ENCODE measurements at places on chromosomes 4 and X. TPM values are rescaled to one million over a fixed set of nuclear protein-coding genes. Genes with fewer than 3 reads are reported as not detected.
A peak's percentile ranks its signal among the peaks of the same experiment; 100 is the strongest.

GRCh38 chr4:20288047-20288650 lies 36.4 kb downstream of the SLIT2 start:
- no peak for DNase-seq

DNA sequence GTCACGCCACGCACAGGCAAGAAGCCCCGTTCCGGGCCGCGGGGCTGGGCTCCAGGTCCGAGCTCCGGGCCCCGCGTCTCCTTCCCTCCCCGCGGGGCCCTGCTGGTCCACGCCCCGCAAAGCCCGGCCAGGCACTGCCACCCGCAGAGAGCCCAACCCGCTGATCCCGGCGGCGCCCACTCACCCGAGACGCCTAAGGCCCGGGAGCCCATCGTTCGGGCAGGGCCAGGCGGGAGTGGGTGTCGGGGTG lies 870 bp downstream of the PDZD4 start:
- DNase-seq: no peak

SLC4A4 gene
- 248 TPM for total RNA-seq

DNA sequence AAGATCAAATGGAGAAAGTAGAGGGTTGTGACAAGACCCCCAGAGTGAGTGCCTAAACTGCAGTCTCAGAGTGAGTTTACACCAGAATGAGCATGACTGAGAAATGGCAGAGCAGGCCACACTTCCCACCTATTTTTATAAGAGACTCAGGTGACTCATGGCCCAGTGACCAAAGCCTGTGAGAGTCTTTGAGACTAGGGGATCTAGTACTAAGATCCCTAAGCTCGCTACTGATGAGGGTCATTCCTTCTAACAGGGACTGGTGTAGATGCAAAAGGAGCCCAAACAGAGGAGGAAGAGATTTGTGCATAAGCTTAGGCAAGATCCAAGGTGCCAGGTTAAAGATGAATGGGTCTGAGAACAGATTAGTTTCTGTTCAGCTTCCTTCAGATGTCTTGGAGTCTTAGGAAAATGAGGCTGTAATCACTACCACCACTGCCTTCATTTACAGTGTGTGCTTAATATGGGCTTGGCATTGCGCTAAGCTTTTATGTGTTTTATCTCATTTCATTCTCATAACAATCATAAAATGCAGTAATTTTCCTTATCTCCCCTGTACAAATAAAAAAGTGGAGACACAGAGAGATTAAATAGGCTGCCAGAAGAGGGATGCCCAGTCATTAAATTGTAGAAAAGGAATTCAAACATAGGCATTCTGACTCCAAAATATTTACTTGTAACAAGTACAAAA lies 62.8 kb downstream of the RWDD4 start:
- peak; percentile 23 for DNase-seq

LRAT gene
- 3.2 TPM for total RNA-seq

SOX3 gene
- total RNA-seq: not detected

- no peak for DNase-seq
These were observed 92.0 kb downstream of the SNCA start for GRCh38 chr4:89744914-89745313.

- DNase-seq: no peak
These were observed 68.5 kb downstream of the ATP10D start for GRCh38 chr4:47553329-47554125.

DNA sequence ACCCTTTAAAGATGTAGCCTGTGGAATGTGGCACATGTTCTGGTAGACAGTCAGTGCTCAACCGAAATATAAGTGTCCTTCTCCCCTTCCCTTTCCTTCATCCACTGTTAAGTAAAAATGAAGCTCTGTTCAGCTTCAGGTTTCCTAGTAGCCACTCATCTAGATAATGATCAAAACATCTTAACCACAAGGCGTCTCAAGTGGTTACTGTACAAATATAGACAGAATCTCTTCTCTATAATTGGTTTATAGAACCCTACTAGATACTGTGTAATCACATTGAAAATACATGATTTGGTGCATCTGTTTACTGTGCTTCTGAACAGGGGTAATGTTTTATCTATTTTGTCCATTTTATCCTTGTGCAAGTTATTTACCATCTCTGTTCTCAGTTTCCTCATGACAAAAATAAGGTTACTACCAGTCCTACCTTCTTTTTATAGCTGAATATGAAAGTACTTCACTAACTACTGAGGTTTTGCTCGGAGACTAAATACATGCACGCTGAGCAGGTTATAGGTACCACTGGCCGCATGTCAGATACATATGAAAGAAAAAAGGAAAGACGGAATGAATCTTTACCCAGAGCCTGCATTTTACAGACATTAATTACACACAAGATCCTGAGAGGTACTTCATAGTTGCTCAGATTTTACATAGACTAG lies 20.3 kb upstream of the SLC25A4 start:
- no peak for DNase-seq

DNA sequence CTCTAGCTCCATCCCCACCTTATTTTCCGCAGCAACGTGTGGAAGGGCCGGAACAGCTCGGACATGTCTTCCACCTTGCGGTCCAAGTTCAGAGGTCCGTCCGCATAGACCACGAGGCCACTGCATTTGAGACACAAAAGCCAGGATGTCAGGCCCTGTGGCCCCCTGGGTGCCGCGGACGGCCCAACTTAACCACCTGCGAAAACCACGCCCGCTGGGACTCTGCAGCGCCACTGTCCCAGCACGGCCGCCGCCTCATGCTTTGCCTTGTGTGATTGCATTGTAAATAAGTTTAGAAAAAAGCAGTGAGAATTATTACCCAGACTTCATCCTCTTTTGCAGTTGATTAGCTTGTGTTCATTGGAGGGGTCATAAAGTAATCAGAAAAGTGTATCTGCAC lies 58.2 kb upstream of the MXD4 start:
- DNase-seq: peak; percentile 57

- peak; percentile 29 for DNase-seq
These were observed 44.3 kb downstream of the IL21 start for GRCh38 chr4:122576261-122577188.

DNA sequence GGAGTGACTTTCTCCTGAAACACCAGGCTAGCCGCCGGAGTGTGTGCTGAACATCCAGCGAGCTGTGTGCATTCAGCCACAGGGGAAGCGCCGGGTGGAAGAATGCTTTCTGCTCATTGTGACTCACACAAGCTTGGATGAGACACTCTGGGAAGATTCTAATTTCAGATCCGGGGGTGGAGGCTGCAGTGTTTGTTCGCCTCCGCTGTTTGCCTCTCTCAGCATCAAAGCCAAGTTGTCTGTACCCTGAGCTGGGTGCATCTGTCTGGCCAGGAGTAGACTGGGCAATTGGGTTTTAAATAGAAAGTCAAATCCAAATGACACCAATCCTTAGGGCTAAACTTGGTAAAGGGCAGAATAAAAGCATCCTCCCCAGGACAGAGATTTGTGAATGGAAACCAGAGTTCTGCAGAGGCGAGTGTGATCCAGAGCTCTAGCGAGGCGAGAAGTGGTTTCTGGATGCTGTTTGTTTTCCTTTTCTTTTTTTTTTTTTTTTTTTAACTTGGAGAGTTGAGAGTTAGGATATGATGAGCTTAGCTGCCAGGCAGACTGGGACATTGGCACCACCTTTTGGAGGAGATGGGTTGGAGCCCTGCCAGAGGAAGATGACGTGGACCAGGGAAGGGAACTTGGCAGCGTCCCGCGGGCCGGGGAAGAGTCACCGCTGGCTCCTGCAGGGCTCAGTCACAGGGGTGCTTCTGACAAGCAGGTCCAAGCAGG lies 196.0 kb upstream of the PSAPL1 start:
- no peak for DNase-seq

IQSEC2 gene
- 39.3 TPM for total RNA-seq

BGN gene
- total RNA-seq: 10.1 TPM

DNA sequence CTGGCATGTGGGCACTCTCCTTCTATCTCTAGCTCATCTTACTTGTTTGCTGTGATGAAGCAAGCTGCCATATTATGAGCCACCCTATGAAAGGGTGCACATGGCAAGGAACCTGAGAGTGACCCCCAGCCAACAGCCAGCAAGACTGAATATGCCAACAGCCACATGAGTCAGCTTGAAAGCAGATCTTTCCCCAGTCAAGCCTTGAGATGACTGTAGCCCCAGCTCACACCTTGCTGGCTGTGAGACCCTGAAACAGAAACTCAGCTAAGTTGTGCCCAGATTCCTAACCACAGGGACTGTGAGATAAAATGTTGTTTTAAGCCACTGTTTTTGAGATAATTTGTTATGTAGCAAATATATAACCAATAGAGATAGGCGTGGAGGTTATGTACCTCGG lies 36.2 kb downstream of the KDM5C start:
- DNase-seq: no peak

DNA sequence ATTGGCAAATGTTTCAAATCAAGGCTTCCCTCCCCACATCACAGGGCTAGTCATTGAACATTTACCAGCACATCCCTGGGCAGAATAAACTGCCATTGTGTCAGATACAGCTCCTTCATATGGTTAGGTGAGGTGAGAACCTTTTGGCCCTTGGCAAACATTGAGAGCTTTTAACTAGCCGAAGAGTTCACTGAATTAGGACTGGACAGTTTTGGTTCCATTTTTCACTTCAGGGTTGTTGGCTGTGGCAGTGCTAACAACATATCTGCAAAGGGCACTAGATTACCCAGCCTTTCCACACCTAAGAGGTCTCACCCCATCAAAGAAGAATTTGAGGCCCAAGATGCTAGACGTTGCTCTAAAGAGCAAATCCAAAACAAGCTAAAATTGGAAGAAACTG lies 180.7 kb downstream of the GUCY2F start:
- DNase-seq: no peak

DNA sequence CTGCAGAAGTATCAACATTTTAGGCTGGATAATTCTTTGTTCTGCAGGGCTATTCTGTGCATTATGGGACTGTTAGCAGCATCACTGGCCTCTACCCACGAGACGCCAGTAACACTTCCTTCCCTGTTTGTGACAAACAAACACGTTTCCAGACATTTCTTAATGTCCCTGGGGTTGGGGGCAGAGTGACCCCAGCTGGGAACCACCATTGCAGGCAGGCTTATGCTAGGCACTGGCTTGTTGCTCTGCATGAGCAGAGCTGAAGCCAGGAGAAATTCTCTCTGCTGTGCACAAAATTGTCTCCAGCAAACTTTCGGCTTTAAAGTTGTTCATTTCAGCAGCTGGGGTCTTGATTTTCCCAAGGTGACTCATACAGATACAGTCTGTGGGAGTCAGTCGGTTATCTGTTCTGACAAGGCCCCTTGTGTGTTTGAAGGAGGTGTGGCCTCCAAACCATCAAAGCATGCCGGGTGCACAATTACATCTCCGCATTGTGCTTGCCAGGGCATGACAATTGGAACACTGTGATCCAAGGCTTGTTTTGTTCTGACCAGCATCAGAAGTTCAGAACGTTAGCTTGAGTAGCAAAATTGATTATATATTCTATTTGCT lies 156.4 kb upstream of the BOD1L1 start:
- DNase-seq: no peak

DNA sequence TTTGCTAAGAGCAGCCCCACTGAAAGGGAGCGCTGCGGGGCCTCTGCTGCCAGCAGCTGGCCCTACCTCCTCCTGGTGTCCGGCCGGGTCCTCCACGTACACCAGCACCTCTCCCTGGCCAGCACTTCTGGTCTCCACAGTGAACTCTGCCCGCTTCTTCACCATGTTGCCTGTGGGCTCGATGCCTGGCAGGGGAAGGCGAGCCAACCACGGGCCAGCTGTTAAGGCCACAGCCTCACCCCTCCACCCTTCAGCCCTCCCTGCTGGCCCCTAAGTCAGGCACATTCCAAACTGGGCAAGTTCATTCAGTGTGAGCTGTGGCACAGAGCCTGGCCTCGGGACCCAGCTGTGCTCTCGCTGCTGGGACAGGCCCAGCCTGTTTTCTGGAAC lies 7.8 kb downstream of the FLNA start:
- DNase-seq: no peak

GRCh38 chrX:109831326-109831985 lies 98.4 kb upstream of the ACSL4 start:
- no peak for DNase-seq

PPBP gene
- not detected for total RNA-seq

TMA16 gene
- 19.1 TPM for total RNA-seq

MAGEA6 gene
- total RNA-seq: not detected

DNA sequence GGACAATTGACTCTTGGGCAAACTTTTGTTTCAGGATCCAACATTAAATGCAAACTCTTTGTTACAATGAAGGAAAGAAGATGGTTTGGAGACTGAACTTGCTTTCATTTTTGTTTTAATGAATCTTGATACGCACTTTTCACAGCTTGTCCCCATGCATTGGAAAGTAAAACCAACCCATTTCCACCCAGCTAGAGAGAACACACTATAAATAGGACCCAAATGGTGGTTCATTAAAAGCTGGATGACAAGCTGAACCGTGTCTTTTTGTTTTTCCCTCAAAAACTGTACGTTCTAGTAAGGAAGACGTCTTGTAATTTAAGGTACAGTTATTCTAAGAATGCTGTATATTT lies 95.3 kb upstream of the EGFL6 start:
- no peak for DNase-seq

GRCh38 chrX:15973946-15974345 lies 119.3 kb upstream of the AP1S2 start:
- DNase-seq: no peak
